ENCODE measurements at places on chromosomes 2 and 18. TPM values are rescaled to one million over a fixed set of nuclear protein-coding genes. Genes with fewer than 3 reads are reported as not detected.

DNA sequence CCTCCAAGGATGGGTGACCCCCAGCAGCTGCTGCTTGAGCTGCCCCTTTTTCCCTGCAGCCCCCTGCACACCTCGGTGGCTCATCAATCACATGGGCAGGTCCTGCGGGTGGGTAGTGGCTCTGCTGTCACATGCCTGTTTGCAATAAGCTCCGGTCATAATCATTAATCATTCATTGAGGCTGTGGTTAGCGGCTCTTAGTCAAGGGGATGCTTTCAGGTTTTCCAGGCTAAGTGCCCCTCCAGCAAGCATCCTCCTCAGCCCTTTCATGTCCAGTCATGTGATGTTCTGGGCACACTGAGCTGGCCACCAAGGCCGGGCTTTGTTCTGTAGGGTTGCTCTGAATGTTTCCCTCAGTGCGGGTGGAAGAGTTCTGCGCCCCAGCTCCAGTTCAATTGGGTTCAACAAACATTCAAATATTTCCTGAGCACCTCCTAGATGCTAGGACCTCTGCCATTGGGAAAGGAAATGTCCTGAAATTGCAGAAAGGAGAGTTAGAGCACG is 96.4 kb upstream of the LDAH start:
- no peak overlapping the region for H3K4me3 ChIP-seq
- H3K4me1 ChIP-seq, result peaks cover 3% of the 10 kb centered on the region
- no peak for DNase-seq

- peaks cover 79% of the 10 kb centered on the region for H3K4me1 ChIP-seq
- H3K27me3 ChIP-seq, result peaks cover 23% of the 10 kb centered on the region
- peaks cover 3% of the 10 kb centered on the region for H3K36me3 ChIP-seq
- no peak overlapping the region for H3K4me3 ChIP-seq
- no peak overlapping the region for H3K27ac ChIP-seq
Observed at GRCh38 chr2:230902180-230902899, 22.7 kb downstream of the GPR55 start.

GRCh38 chr18:52813635-52814416 is 473.8 kb downstream of the DCC start:
- H3K27me3 ChIP-seq, result no peaks in the 10 kb centered on the region
- H3K27ac ChIP-seq, result no peak overlapping the region
- H3K4me3 ChIP-seq, result no peak overlapping the region
- no peaks in the 10 kb centered on the region for H3K4me1 ChIP-seq

DNA sequence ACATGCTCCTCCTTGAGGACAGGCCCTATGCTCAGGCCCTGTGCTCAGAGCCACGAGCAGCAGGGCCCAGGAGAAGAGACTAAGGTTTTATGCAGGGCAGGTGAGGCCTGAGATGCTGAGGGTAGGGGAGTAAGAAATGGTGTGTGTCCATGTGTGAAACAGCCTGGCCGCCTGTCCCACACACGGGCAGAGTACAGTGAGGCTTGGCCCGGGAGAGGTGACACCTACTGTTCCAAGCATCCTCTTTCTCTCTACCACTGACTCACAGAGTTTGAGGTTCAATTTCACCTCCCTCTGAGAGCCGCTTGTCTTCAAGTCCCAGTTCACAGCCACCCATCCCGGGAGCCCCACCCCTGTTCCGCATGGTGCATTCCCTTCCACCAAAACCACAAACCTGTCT is 54.1 kb downstream of the ADNP2 start:
- no peak overlapping the region for H3K27ac ChIP-seq
- no peak overlapping the region for H3K4me3 ChIP-seq
- H3K4me1 ChIP-seq, result no peaks in the 10 kb centered on the region
- H3K27me3 ChIP-seq, result peaks cover 28% of the 10 kb centered on the region

GRCh38 chr2:26448651-26449050 is 29.3 kb downstream of the OTOF start:
- DNase-seq, result no peak
- H3K36me3 ChIP-seq, result no peaks in the 10 kb centered on the region
- H3K27ac ChIP-seq, result no peak overlapping the region
- no peaks in the 10 kb centered on the region for H3K27me3 ChIP-seq
- no peaks in the 10 kb centered on the region for H3K4me1 ChIP-seq

DNA sequence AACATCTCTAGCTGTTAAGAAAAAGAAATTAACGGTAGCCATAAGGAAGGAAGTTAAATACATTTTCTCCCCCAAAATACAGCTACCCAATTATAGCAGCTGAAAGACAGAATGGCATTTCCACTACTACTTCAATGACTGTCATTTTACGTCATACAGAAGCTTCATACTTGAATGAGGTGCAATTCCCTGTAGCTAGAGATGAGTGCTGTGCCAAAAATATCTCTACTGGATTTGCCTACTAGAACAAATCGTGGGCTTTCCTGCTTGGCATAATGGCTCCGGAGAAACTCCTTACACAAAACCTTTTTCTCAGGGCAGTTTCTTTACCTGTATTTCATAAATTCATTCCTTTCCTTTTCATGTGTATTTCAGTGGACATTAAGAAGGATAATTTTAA is 36.3 kb upstream of the NRXN1 start:
- no peaks in the 10 kb centered on the region for H3K4me1 ChIP-seq
- no peaks in the 10 kb centered on the region for H3K27me3 ChIP-seq
- DNase-seq, result no peak
- no peaks in the 10 kb centered on the region for H3K36me3 ChIP-seq

DNA sequence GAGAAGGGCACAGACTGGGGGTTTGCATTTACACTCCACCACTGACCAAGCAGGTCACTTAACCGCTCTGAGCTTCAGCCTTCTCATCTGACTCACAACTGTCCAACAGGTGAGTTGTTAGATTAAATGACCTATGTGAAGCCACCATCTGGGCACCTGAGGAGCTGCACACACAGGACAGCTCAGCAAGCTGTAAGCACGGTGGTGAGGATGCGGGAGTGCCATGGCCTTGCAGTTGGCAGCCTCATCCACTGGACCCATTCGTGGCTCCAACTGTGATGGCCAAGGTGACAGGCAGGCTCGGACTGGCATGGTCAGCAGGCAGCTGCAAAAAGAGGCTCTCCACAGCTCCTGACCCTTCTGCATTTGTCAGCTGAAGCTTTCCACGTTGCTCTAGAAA is 23.3 kb upstream of the AMMECR1L start:
- no peak for DNase-seq
- no peaks in the 10 kb centered on the region for H3K27me3 ChIP-seq
- H3K36me3 ChIP-seq, result no peaks in the 10 kb centered on the region
- H3K4me1 ChIP-seq, result peaks cover 5% of the 10 kb centered on the region
- H3K27ac ChIP-seq, result no peak overlapping the region

- no peak for DNase-seq
- no peak overlapping the region for H3K27ac ChIP-seq
- no peak overlapping the region for H3K4me3 ChIP-seq
- H3K36me3 ChIP-seq, result no peaks in the 10 kb centered on the region
Observed at GRCh38 chr2:233700028-233700635, 7.4 kb downstream of the UGT1A6 start.

GRCh38 chr18:31943878-31944816 is 1.2 kb upstream of the TRAPPC8 start:
- H3K4me3 ChIP-seq, result peak overlapping the region; percentile 97
- H3K27ac ChIP-seq, result peak overlapping the region; percentile 83
- DNase-seq, result no peak
- H3K27me3 ChIP-seq, result no peaks in the 10 kb centered on the region

DNA sequence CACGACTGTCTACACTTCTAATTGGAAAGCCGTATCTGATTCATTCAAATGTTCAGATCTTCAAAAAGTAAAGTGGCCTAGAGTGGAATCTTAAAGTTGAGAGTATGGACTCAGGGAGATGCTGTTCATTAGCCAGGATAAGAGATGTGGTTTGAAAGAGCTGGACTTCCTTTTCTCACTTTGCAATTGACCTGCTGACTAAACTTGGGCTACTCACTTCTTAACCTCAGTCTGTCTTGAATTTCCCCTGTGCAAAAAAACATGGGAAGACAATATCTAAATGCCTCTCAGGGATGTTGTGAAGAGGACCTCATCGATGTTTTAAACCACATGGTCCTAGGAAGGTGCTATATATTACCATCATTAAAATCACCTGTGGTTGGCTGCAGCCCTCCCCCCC is 64.1 kb downstream of the BCL2 start:
- H3K4me3 ChIP-seq, result no peak overlapping the region
- H3K4me1 ChIP-seq, result peaks cover 87% of the 10 kb centered on the region
- no peaks in the 10 kb centered on the region for H3K27me3 ChIP-seq
- no peak for DNase-seq

DNA sequence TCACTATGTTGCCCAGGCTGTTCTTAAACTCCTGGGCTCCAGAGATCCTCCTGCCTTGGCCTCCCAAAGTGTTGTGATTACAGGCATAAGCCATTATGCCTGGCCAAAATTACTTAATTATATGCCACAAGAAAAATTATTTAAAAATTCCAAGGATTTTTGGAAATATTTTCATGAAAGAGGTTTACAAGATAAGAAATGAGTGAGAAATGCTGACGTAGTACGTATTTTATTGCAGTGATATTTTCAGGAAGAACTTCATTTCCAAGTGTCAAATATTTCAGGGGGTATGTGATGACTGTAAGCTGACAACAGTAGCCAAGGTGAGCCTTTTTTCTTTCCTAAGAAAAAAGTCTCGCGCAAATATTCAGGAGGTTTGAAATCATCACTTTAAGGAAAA is 20.8 kb downstream of the NIF3L1 start:
- H3K4me1 ChIP-seq, result no peaks in the 10 kb centered on the region
- H3K27me3 ChIP-seq, result no peaks in the 10 kb centered on the region
- peak overlapping the region; percentile 19 for H3K27ac ChIP-seq
- H3K36me3 ChIP-seq, result peaks cover 16% of the 10 kb centered on the region
- DNase-seq, result no peak
- no peak overlapping the region for H3K4me3 ChIP-seq

DNA sequence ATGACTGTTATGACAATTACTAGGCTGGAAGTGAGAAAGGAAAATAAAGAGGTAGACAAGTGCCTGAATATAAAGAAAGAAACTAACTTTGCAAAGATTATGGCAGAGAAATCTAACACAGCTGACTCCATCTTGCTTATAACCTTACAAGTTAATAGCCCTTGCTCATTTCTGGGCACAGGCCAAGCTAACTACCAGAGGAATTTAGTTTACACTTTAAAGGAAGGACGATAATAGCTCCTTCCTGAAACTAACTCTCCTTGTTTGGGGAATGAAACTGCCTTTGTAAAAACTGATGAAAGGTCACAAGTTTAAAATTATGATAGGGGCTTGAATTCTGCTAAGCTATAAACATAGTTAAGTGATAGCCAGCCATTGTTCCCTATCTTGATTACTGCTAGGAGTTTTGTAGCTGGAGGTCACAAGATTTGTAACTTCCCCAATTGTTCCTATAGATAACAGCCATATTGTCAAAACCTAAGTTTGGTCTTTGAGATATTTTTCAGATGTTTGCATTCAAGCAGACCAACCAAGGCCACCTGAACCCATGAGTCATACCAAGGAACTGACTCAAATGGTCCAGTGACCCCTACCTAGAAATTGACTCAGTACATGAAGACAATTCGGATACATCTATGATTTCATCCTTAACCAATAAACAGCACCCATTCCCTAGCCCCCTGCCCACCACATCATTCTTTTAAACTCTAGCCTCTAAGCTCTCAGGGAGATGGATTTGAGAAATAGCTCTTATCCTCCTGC is 209.2 kb upstream of the LRATD1 start:
- H3K36me3 ChIP-seq, result peaks cover 3% of the 10 kb centered on the region
- H3K4me1 ChIP-seq, result no peaks in the 10 kb centered on the region
- no peak for DNase-seq
- H3K27me3 ChIP-seq, result no peaks in the 10 kb centered on the region
- H3K4me3 ChIP-seq, result no peak overlapping the region

PER2 gene
- total RNA-seq, result 8.9 TPM

ZNG1B gene
- total RNA-seq, result 42.8 TPM

HRH4 gene
- 0.10 TPM for total RNA-seq

IL36B gene
- not detected for total RNA-seq

CBLN2 gene
- not detected for total RNA-seq

C2orf66 gene
- total RNA-seq, result 0.60 TPM

NEDD4L gene
- 7.3 TPM for total RNA-seq
